ENCODE measurements at places on chromosomes 2 and 18.

GRCh38 chr2:95270541-95271081, 3.6 kb upstream of the PROM2 start:
- DNase-seq: no peak

GRCh38 chr2:236576087-236576486, 6.5 kb downstream of the ACKR3 start:
- no peak for DNase-seq

DNA sequence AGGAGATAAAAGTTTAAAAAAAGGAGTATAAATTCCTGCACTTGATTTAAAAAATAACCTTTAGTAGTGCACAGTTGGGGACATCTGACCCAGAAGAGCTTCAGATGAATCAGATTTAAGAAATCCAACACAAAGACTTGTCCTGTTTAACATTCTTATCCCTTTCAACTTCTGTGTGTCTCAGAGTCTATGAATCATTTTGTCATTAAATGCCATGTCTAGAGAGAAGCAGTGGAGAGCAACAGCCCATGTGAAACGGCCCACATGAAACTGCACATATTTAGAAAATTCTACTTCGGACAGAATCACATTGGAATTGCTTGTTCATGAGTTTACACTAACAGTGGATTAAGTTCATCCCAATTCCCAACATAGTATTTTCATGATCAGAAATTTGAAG, 278.6 kb downstream of the SLC8A1 start:
- DNase-seq: no peak

DNA sequence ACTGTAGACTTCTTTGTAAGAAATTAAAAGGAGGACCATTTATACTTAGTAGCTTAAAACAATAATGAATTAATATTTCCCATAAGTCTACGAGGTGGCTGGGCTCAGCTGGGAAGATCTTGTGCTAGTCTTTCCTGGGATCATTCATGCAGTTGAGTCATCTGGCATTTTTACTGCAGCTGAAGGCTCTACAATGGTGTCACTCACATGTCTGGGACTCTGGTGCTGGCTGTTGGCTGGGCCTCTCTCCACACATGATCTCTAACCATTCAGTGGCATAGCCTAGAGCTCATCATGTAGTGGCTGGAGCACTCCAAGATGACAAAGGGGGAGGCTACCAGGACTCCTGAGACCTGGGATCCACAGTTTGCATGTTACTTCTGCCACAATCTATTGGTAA, 35.5 kb downstream of the CLASP1 start:
- DNase-seq: no peak

DNA sequence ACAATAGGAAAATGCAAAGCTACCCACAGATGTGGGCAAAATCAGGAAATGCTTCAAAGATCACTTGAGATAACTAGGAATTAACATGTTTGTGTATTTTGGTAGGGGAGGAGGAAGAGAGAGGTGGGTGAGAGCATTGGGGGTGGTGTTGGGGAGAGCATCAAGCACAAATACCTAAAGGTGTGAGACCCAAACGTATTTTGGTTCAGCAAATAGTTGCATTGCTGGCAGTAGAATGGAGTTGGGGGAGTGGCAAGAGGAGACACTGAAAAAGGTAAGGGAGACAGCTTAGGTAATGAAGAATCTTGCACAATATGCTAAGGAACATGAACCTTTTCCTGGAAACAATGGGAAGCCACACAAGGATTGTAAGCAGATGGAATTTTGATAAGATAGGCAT, 1.5 kb upstream of the PELI1 start:
- DNase-seq: no peak

GRCh38 chr2:120302301-120302700, 43.6 kb upstream of the INHBB start:
- no peak for DNase-seq

GRCh38 chr2:161725297-161725696, 101.1 kb downstream of the SLC4A10 start:
- DNase-seq: no peak

GRCh38 chr2:233469261-233470010, 97.1 kb downstream of the USP40 start:
- DNase-seq: no peak

DNA sequence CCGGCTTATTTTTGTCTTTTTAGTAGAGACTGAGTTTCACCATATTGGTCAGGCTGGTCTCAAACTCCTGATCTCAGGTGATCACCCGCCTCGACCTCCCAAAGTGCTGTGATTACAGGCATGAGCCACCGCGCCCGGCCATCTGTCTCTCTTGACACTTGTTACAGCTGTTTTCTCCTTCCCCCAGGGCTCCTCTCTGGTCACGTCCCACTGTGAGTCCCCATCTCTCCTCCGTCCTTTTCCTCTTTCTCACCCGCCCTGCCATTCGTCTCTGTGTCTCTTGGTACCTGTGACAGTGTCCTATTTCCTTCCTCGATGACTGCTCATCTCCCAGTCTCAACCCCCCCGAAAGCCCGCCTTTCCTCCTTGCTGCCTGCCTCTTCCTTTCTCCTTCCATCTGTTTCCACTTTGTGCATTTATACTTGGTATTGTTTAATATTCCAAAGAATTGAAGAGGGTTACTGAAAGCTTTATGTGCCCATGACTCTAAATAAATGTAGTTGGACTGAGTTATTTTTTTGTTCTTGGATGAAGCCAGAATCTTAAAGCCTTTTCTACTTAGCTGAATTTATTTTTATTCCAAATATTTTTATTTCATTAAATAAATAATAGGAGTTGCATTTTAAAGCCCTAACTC, 241.5 kb downstream of the SH3RF3 start:
- no peak for DNase-seq

DNA sequence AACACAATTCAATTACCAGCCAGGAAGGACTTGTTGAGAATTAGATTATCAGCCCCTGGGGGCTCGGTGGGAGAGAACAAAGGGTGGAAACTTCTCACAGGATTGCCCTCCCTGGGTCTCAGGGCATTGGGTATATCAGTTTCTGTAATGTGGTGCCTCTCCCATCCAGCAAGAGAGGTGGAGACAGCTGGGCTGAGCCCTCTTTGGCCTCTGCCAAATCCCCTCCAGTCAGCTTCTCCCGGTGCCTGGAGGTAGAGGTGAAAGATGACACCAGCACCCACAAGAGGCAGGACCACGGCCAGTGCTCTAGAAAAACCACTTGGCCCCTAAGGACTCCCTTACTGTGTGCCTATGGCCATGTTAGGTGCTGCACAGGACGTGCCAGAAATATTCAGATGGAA, 179.7 kb downstream of the HAUS1 start:
- no peak for DNase-seq

DNA sequence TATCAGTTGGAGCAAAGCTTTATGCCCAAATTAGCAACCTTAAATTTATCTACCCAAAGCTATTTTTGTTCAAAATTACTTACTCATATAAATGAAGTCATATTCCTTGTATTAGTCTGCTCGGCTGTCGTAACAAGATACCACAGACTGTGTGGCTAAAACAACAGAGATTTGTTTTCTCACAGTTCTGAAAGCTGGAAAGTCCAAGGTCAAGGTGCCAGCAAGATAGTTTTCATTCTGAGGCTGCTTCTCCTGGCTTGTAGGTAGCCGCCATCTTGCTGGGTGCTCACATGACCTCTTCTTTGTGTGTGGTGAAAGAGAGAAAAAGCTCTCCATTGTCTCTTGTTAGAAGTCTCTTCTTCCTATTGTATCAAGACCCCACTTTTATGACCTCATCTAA, 15.7 kb upstream of the DPP10 start:
- no peak for DNase-seq

- DNase-seq: no peak
These were observed 67.8 kb downstream of the MERTK start for GRCh38 chr2:111966241-111966640.

- DNase-seq: no peak
These were observed 683 bp downstream of the MBOAT2 start for GRCh38 chr2:9002637-9003365.

- DNase-seq: no peak
These were observed 69.5 kb upstream of the PSMD14 start for GRCh38 chr2:161238560-161239325.

DNA sequence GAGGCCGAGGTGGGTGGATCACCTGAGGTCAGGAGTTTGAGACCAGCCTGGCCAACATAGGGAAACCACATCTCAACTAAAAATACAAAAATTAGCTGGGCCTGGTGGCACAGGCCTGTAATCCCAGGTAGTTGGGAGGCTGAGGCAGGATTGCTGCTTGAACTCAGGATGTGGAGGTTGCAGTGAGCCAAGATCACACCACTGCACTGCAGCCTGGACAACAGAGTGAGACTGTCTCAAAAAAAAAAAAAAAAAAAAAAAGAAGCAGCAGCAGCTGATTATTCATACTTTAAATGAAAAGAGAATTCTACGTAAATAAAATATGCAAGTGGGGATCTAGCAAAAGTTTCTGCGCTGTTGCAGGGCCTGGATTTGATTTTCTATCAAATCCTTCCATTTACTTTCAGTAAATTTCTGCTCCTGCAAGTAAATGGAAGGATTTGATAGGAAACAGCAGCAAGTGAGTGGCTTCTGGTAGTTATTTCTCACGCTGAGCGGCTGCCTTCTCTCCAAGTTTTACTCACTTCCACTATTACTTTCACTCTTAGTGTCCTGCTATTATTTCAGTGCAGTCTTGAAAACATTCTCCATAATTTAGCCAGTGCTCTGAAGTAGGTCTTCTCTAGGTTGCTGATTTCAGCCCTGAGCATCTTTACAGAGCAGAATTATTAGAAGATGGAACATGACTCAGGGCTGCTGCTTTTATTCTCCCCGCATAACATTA, 68.4 kb downstream of the SLC16A14 start:
- DNase-seq: no peak

- DNase-seq: no peak
These were observed 102.0 kb downstream of the DCDC2C start for GRCh38 chr2:3805201-3805939.

- no peak for DNase-seq
These were observed 267.1 kb downstream of the PRKCE start for GRCh38 chr2:45918463-45919159.

GRCh38 chr2:120403261-120403660, 57.3 kb downstream of the INHBB start:
- no peak for DNase-seq

- no peak for DNase-seq
These were observed 122.1 kb downstream of the ARL4C start for GRCh38 chr2:234374736-234375135.

- DNase-seq: no peak
These were observed 190.1 kb downstream of the RAD51AP2 start for GRCh38 chr2:17328161-17328560.

GRCh38 chr2:37555457-37555856, 116.0 kb downstream of the CDC42EP3 start:
- DNase-seq: no peak

GRCh38 chr2:122238006-122238559, 482.6 kb downstream of the TSN start:
- DNase-seq: no peak

DNA sequence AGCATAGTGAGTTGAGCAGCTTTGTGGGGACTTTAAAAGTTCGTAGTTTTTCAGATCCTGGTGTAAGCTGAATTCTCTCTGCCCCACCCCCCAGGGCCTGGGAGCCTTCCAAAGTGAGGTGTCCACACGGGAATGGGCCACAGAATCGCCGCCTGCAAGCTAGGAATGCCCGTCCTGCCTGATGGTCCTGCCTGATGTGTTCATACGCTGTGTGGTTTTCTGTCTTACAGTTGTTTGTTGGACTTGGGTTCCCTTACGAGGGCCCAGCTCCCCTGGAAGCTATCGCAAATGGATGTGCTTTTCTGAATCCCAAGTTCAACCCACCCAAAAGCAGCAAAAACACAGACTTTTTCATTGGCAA, 158.7 kb downstream of the MGAT5 start:
- DNase-seq: no peak

DNA sequence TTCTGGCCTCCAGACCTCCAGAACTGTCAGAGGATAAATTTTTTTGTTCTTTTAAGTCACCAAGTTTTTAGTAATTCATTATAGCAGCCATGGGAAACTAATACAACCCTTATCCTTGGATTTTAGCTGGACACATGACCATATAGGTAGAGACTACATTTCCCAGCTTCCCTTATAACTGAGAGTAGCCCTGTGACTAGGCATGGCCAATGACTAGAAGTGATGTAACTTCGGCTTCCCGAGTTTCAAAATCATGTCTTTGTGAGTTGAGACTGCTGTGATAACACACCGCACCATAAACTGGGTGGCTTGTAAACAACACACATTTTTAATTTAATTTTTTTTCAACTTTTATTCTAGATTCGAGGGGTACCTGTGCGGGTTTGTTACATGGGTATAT, 134.0 kb upstream of the SERTAD2 start:
- no peak for DNase-seq

- DNase-seq: no peak
These were observed 11.4 kb upstream of the NR4A2 start for GRCh38 chr2:156343940-156344301.

- no peak for DNase-seq
These were observed 167.3 kb downstream of the NYAP2 start for GRCh38 chr2:225566798-225567197.

GRCh38 chr2:68767031-68767961, 32.7 kb downstream of the ARHGAP25 start:
- peak; percentile 30 for DNase-seq

DNA sequence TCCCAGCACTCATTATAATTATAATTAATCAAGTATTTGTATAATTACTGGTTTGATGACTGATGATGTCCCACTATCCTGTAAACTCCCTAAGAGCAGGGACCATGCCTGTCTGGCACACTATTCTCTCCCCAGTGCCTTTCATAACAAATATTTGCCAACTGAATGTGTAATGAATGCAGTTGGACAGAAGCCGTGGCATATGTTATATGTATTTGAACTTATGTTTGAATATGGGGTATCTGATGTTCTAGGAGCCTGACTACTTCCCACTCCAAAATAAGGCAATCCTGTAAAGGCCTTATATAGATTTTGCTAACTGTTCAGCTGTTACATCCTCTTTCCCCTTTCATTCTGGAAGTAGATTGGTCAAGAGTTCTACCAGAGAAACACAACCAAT, 19.7 kb downstream of the OSBPL6 start:
- DNase-seq: no peak

DNA sequence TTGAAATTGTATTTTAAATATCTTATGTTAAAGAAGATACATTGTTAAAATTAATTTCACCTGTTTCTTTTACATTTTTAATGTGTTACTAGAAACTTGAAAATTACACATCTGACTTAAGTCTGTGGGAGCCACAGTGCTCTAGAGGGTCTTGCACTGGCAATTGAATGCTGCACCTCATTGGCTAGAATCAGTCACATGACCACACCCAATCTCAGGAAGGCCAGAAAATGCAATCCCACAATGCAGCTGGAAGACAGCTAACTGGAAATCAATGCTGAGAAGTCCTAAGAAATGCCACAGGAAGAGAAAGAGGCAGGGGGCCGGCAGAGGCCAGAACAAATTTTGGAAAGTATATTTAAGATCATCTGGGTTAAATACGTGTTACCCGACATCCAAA, 189.2 kb upstream of the POU3F3 start:
- no peak for DNase-seq
